Effector memory CD8-positive, alpha-beta T cell (primary cell): ENCODE measurements at places on chromosomes 7 and 10.
A peak's percentile ranks its signal among the peaks of the same experiment; 100 is the strongest.

DNA sequence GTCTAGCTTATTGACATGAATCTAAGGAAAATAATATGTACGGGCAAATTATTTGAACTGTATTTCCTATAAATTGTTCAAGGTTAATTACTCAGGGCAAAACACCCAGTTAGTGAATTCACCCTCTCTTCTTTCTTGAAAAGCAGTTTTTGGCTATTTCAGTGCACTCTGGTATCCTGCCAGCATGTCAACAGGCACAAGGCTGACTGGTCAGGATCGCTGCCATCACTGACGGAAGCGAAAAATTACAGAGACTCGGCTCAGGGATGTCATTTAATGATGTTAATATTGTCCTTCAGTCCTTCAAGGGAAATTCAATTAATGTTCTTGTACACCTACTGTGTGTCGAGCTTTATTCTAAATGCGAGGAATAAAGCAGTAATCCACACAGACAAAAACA is 28.3 kb upstream of the OLAH start:
- no peak for DNase-seq

DNA sequence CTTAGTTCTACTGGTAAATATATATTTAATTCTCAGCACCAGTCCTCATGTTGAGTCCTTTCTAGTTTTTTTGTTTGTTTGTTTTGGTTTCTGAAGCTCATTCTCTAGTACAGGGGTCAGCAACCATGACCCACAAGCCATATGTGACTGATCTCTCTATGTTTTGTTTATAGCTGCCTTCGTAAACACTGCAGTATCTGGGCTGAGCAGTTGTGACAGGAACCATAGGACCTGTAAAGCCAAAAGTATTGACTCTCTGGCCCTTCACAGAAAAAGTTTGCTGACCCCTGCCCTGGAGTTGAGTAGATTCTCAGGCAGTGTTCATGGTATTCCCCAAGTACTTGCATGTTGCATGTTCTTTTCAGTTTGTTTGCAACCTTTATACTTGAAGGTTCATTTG is 20.8 kb downstream of the NET1 start:
- DNase-seq: no peak

DNA sequence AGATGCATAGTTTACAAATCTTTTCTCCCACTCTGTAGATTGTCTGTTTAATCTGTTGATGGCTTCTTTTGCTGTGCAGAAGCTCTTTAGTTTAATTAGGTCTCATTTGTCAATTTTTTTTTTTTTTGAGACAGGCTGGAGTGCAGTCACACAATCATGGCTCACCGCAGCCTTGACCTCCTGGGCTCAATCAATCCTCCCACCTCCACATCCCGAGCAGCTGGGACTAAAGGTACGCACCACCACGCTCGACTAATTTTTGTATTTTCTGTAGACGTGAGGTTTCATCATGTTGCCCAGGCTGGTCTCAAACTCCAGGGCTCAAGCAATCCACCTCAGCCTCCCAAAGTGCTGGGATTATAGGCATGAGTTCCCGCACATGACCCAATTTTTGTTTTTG is 1655.8 kb downstream of the REEP3 start:
- DNase-seq: no peak

DNA sequence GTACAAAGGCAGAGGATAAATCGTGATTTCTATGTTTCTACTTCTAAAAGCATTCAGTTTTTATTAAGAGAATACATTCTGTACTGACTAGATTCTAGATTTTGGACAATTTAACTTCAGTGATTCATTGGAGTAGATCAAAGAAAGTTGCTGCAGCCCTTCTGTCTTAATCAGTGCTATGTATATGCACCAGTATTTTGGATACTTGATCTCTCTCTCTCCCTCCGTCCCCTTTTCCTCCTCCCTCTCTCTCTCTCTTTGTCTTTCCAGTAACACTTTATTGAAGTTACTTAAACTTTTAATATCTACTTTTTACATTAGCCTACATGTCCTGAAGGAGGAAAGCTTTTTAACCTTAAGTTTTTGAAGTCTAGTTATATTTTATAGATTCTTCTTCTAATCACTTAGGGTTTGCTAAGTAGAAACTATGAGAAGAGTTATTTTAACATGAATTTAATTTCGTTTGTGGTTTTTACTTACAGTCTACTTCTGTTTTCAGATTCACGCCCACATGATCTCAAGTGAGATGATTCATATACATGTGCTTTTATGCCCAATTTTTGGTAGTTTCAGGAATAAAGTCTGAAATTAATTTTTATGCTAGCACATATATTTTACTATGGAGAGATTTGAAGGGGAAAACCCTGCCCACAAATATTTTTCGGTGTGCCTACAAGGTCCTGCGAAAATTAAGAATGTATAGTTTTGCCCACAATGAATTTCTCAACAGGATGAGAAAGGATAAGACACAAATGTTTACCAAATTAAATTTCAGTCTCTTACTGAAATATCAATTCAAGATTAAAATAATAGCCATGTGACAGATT is 9.1 kb downstream of the MDFIC start:
- no peak for DNase-seq

- DNase-seq: peak; percentile 41
Measured at GRCh38 chr10:31927884-31928548, 615 bp downstream of the ARHGAP12 start.

- no peak for DNase-seq
Measured at GRCh38 chr7:100443096-100443840, 7.0 kb upstream of the PPP1R35 start.

DNA sequence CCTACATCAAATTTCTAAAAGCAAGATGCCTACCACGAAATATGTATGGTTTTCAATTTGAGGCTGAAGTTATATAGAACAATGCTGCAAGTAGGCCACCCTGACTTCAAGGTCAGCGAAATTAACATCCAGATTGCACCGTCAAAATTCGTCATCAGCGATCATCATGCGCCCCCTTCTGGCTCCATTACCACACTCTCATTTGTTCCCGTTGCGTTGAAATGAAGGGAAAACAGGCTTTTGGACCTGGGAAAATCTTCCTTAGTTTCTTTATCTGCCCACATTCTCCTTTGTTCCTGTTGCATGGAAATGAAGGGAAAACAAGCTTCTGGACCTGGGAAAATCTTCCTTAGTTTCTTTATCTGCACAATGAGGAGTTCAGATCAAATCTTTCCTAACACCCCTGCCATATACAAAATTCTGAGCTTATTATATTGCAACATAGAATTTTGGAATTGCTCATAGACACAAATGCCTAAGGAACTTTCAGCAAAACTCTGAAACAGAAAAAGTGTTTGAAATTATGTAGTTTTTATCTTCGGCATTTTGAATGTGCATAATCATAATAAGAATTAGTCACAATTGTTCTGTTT is 98.2 kb upstream of the PRKCQ start:
- DNase-seq: peak; percentile 61

GRCh38 chr10:85596389-85596788 is 770.2 kb downstream of the GRID1 start:
- no peak for DNase-seq

- DNase-seq: no peak
Measured at GRCh38 chr7:151399906-151400305, 9.9 kb downstream of the WDR86 start.

- no peak for DNase-seq
Measured at GRCh38 chr10:107163076-107163855, 1.2 kb downstream of the SORCS1 start.

DNA sequence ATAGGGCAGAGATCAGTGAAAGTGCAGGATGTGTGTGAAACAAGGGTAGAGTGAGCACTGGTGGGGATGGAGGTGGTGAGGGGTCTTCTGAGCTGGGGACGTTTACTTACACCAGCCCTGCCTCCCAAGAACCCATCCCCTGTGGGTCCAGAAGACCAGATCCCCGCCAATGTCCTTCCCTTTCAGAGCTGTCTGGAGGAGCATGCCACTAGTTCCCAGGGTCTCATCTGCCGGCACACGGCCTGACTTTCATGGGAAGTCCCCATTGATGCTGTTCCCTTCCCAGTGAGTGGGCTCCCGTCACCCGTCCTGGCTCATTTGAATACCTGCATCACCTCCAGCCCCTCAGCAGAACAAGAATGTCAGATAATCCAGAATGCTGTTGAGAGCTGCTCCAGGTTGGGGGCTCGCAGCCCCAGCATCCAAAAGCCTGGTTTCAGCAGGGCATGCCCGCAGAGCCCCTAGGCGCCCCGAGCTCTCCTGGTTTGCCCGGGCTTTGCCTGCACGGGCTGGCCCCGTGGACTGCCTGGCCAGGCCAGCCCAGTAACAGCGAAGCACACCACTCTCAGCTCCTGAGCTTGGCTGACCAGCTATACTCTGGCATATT is 246.7 kb downstream of the MGMT start:
- DNase-seq: no peak

GRCh38 chr7:89091550-89091949 is 296.0 kb upstream of the TEX47 start:
- no peak for DNase-seq

GRCh38 chr10:122323189-122323588 is 51.3 kb upstream of the PLEKHA1 start:
- DNase-seq: no peak

- peak; percentile 73 for DNase-seq
Measured at GRCh38 chr10:70880077-70880534, 8.3 kb downstream of the PCBD1 start.

DNA sequence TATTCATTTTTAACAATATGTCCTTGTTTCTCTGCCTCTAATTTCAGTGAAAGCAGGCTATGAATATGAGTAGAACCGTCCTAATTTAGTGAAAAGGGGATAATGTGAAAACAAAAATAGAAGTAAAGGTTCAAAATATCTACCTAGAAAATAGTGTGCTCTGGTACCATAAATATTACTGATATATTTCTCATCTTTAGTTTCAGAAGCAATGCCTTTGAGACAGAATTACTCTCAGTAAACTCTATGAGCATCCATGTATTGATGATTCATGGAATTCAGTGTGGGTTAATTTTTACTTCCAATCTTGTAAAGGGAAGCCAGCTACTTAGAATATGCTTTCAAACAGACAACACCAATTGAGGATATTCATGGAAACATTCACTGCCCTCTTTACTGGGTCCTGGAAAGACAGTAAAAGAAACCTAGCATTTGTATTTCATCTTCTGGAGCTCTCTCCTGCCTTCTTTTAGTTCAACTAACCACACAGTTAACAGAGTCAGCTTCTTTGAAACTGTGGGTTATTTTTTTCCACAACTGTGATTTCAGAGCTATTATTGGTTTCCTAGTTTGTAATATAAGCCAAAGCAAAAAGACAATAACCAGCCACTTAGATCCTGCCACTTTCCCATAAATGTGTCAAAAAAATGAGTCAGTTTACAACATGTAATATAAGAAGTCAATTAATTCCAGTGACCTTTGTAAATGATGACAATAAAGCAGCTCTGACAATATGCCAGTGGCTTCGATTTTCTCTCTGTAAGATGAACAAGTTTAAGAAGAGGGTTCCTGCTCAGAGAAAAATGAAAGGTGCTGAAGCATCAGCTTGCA is 1.7 kb downstream of the LRRN3 start:
- no peak for DNase-seq

DNA sequence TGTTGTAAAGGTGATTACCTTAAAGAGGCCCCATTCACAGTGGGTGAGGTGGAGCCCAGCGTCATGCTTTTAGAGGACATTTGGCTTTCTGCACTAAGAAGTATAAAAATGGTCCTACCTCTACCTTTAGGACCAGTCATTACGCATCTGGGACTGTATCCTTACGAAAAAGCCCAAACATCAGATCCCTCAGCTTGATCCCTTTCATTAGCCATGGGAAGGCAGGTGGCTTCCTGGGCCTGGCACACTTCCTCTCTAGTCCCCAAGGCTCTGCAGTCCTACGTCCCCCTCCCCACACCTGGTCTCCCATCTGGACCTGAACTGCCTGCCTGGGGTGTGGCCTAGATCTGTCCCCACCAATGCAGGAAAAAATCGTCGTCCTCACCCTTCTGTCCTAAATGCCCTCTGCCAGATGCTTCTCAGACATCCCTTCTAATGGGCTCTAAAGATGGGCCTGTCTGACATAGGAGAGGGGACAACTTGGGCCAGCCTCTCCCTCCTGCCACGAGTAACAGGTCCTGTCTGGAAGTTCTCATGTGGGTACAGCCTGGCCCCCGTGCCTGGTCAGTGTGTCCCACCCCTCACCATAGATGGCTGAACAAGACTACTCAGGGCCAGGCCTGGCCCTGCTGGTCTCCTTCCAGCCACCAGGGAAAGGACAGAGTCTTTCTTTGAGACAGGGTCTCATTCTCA is 11.8 kb upstream of the SLC18A3 start:
- no peak for DNase-seq

- DNase-seq: peak; percentile 12
Measured at GRCh38 chr10:114538181-114538906, 119.7 kb downstream of the ABLIM1 start.
